ENCODE measurements at places on chromosomes 3 and 15.

DNA sequence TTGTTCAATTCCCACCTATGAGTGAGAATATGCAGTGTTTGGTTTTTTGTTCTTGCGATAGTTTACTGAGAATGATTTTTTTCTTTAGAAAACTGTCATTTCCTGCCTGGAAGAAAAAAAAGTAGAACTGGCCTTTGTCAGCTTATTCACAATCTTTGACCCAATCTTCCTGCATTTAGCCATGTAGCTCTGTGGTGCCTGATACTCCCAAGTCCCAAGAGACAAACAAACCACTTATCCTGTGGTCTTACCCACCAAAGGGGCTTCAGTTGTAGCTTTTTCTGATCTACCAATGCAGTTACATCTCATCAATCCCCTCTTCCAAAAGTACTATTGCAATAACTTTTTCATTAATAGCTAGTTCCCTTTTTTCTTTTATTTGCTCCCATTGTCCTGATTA lies 444.6 kb downstream of the GRM7 start:
- DNase-seq: no peak

DNA sequence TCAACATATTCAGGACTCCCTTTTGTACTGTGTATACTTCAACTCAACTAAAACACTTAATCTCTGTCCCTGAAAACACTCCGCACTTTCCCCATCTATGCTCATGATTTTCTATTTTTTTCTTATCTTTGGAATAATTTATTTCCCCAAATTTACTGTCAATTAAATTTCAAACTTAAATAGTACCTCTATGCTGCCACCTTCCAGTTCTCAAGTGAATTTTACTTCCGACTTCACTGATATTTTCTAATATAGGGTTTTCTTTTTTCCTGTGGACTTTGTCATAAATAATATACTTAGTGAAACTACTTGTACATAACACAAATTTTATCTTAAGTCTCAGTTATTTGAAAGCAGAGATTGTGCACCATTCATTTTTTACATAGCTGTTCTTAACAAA lies 1303.3 kb downstream of the OTOL1 start:
- no peak for DNase-seq

DNA sequence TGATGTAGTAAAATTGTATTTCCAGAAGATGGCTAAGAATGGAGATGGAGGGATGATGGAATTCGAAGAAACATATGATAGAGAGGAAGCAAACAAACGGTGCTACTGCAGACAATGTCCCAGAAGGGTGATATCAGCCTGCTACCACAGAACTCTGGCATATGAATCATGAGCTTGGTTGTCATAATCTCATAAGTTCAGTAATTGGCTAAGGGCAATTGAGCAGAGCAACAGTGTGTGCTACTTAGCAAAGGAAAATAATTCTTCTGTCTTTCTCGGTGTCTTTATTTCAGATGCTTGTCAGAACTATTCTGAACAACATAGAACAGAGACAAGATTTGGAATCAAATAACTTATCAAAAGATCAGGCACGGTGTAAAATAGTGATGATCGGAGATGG lies 407.3 kb downstream of the GBE1 start:
- no peak for DNase-seq

GRCh38 chr15:100041127-100041828 lies 300.5 kb downstream of the ADAMTS17 start:
- no peak for DNase-seq

DNA sequence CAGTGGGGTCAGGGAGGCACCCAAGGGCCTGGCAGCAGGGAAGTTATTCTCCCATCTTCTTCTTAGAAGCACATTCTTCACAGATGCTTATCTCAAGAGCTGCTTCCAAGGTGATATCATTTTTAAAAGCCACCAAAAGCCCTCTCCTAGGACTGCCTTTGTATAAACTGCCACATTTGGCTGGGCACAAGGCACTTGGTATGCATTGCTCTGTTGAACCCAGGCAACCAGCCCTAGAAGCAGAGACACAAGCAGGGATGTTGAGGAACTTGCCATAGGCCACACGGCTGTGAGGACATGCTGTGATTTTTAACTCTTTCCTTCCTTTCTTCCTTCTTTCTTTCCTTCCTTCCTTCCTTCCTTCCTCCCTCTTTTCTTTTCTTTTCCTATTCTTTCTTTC lies 7.4 kb upstream of the SLC6A1 start:
- no peak for DNase-seq

DNA sequence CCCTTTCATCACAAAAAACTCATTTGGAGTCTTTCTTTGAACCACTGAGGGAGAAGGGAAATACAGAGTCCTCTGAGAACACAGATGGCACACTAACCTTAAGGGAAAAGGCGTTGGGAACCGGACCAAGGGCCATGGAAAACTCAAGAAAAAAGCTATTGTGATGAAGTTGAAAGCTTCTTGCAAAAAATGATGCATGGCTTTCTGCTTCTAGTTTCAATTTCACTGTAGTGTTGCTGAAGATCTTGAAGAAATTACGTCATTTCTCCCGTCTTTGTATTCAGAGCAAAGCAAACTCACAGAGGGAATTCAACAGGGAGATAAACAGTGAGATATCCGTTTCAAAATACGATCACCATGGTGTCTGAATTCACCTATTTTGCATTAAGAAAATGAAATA lies 642.3 kb upstream of the ADAMTS9 start:
- no peak for DNase-seq

- DNase-seq: no peak
These were observed 78.4 kb downstream of the SPSB4 start for GRCh38 chr3:141129541-141130011.

DNA sequence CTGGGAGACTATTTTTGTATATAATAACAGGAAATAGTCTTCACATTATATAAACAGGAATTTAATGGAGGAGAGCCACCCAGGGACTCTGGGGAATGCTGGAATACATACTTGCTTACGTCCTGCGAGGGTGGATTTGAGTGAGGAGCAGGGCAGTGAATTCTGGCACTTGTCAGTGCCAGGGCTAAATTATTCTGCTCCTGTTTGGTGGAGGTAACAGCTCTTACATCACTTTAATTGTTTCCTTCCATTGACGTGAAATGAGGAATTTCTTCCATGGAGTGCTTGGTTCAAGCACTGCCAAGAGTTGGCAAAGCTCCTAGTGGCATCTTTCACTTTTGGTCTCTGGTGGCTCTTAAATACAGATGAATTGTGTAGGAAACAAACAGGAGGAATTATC lies 94.1 kb upstream of the GOLGA8J start:
- no peak for DNase-seq

DNA sequence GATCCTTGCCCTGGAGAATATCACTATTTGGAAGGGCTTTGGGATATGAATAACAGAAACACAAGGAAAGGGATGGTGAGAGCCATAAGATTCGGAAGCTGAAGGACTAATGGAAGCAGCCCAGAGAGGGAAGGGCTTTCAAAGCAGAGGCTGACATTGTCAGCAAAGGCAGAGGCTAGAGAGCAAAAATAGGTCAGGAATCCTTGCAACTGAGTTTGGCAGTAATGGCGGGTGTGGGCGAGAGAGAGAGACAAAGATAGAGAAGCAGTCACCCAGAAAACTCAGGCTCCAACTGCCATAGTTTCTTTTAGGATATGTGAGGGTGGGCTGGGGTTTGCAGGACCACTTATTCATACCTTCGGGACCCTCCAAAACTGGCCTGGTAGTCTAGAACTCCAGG lies 248.6 kb downstream of the OPA1 start:
- DNase-seq: no peak

GRCh38 chr15:79682851-79683288 lies 213.9 kb downstream of the MTHFS start:
- DNase-seq: no peak

DNA sequence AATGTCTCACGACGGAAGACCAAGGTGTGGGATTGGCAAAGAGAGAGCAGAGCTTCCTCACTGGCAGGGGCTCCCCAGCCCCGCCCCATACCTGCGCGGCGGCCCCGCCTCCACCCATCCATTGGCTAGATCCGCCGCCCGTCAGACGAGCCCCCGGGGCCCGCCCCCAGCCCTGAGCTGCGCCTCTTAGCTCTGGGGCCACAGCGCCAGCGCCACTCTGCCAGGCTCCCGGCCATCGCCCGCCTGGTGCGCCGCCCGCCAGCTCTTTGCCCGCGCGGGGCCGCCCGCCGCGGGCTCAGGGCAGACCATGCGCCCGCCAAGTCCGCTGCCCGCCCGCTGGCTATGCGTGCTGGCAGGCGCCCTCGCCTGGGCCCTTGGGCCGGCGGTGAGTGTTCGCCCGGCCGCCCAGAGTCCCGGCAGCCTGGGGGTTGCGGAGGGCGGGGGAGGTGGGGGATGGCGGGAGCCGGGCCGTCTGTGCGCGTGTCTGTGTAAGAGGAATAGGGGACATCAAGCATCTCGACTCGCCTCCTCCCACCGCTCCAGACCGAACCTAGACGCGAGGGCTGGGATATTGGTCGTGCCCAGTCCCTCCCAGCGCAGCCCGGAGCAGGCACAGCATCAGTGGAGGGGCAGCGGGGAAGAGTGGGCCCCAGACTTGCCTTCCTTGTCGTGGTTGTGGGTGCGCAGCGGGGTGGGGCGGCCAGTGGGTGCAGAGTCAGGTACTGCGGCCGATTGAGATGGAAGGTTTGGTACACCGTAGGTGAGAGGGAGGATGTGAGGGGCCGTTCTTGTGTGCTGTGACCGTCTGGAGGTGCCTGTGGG lies at the start of gene VIPR1:
VIPR1 (plus strand) TSS at position 215 of the 822 bp plus-strand sequence; CDS start at position 308, 93 bp downstream.
- peak; percentile 87 for DNase-seq

DNA sequence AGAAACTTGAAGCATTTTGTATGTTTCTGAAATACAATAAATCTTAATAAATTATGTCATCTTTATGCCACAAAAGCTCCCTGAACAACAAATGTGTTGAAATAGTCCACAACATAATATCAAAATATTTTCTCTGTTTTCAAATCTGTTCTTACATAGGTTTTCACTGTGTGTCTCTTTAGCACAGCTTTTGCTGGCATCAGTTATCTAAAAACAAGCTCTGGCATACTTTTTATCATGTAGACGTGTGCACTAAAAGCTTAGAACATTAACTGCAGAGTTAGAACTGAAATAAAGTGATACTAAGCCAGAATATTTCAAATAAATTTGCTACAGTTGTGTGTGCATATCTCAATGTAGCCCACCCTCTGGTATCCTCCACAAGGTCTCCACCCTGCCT lies 41.8 kb upstream of the ALCAM start:
- DNase-seq: no peak

DNA sequence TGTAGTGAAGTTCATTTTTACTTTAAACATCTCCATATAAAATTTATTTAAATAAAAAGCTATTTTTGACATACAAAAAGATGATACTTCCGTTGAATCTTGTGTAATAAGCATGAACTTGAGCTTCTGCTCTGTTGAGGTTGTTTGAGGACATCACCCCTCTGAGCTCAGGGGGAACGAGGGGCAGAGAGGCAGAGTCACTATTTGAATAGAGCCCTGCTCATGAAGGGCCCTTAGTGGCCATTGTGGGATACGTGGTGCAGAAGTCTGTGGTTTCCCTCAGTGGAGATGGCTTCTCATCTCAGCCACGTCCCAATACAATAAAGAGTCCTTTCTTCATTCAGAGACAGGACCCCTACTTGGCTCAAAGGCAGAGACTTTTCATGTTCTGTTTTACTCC lies 10.6 kb downstream of the CEMIP start:
- DNase-seq: no peak

DNA sequence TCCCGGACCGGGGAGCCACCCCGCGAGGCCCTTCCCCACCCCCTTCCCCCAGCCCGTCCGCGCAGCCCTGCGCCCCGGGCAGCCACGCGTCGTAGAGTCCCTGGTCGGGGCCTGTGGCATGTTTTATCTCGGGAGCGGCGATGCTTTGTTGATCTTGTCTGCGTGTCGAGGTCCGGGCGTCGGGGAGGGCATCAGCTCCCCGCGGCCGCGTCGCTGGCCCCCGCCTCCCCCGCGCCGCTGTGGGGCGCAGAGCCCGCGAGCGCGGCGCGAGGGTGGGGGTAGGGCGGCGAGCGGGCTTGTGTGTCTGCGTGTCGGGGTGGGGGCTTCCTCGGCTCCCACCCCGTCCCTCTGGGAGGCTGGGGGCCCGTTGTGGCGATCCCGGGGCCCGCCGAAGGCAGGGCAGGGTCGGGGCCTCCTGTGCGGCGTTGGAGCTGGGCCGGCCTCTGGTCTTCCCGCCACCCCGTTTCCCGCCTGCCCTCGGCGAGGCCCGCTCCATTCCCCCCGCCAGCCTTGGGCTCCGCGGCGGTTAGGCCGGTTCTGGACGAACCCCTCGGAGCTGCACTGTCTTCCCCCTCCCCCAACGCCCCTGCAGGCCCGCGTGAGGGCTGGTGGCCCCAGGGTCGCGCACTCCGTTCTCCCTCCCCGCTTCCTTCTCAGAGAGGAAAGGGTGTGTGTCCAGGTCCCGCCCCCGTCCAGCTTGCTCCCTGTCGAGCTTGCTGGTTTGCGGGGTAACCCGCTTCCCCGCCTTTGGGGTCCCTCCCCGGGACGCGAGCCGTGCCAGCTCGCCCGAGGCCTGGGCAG lies 695 bp downstream of the GMPS start:
- DNase-seq: no peak

- no peak for DNase-seq
These were observed 112.7 kb downstream of the KLF13 start for GRCh38 chr15:31439328-31439727.

- DNase-seq: no peak
These were observed 33.6 kb downstream of the TMEM45A start for GRCh38 chr3:100525753-100526612.

GRCh38 chr15:98760112-98760826 lies 111.9 kb downstream of the IGF1R start:
- DNase-seq: no peak

DNA sequence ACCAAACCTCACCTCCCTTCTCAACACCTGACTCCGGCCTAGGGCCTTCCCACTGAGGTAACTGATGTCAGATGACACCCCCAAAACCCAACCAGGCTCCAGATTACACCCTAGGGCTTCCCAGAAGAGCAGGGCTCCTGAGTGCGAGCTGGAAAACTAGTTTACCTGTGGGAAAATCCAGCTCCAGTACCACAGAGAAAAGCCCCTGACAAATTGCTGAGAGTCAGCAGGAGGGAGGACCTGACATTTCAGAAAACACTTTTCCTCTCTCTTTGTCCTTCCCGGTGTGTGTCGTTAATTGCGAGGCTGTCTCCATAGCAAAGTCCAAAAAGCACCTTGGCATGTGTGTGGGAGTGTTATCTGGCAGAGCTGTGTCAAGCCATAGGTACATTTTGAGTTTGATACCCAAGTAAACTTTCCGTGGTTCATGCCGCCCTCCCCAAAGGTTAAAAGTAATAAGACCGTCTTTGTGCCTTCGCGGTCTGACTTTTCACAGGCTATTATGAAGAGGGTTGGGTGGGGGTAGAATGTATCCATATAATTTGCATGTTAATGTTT lies 79.8 kb upstream of the FNDC3B start:
- DNase-seq: no peak

DNA sequence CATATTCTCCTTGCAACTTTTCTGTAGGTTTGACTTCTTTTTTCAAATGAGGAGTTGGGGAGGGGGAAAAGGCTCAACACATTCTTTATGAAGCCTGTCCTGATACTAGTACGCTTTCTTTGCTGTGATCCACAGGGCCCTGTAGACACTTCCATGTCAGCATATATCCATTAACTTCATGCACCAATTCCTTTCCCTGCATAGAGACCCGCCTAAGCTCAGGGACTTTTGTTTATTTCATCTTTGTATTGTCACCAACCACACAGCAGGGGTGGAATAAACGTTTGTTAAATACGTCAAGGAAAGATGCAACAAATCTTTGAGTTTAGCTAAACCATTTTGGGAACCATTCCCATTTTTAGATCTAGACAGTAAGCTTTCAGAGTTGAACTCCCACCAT lies 43.0 kb upstream of the GK5 start:
- DNase-seq: no peak

- DNase-seq: no peak
These were observed 963 bp downstream of the GRAMD1C start for GRCh38 chr3:113839551-113839950.
